NCI-H526 (cell line): ENCODE measurements at places on chromosomes 13 and 19.
A peak's percentile ranks its signal among the peaks of the same experiment; 100 is the strongest.

- DNase-seq = no peak
Observed at GRCh38 chr19:33514885-33515551, 6.6 kb downstream of the PEPD start.

DNA sequence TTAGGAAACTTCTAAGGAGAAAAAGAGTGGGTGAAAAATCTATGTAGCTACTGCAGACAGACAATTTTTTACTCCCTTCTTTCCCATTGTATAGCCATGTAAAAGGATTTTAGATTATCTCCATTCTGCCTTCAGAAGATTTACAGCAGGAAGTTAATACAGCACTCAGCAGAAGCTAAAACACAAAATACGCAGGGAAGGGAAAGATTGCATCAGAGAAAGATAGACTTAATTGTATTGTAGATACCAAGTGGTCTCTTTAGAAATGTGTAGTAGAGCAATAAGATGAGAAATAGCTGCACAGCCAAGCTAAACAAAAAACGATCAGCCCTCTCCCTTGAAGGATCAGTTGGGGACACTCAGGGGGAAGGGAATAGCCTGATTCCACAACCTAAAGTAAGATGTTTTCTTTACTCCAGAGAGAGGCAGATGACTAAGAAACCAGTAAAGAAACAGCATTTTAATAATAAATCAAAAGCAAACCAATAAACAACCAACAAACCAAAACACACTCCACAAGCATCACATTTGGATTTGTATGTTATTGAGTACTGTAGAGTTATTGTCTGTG lies 236.7 kb upstream of the SLITRK1 start:
- DNase-seq = no peak

- DNase-seq = no peak
Observed at GRCh38 chr13:27110056-27110746, 61.4 kb downstream of the USP12 start.

DNA sequence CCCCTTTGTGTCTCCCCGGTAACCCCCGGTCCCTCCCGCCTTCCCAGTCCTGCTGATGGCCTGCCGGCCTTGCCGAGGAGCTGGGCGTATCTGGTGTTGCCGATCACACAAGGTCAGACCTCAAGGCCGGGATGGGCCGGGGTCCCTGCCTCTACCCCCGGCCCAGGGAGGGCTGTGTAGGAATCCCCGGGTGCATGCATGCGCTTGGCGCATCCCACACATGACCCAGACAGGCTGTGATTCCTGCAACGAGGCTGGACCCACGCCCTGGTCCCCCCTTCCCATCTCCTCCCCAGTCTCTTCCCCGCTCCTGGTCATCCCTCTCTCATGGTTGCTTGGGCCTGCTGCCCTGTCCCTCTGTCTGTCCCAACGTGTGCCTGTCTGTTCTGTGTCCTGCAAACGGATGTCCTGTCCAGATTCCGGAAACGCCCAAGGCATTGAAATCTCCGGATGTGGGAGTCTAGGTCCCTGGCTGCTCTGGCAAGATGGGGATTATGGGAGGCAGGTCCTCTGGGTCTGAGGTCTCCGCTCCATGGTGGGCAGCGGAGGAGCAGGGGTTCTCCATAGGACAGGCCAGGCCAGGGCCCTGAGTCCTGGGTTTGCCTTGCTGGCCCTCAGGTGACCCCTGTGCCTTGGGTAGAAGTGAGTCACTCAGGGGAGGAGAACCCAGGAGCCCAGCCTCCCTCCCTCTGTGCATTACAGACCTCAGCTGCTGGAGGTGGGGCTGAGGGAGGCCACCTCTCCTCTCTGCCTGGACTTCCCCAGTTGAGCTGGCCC lies 1.6 kb downstream of the PKN1 start:
- DNase-seq = no peak

DNA sequence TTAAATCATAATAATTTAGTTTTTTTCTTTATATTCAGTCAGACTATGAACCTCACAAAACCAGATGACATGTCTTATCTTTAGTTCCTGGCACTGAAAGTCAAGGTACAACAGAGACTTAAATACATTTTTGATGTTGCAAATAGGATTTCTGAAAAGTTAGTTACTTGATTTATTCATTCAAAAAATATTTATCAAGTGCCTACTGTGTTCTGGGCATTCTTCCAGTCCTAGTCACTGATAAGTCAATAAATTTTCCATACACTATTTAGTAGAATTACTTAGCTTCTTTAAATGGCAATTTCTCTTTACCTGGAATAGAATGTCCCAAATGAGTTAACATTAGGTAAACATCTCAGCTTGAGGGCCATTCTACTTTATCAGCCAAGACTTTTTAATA lies 938.3 kb upstream of the PCDH9 start:
- DNase-seq = no peak

GRCh38 chr13:93397619-93398018 lies 171.0 kb downstream of the GPC6 start:
- no peak for DNase-seq

GRCh38 chr13:82797876-82798275 lies 1084.4 kb downstream of the SLITRK1 start:
- no peak for DNase-seq

- no peak for DNase-seq
Observed at GRCh38 chr19:3976495-3977241, 5.8 kb upstream of the DAPK3 start.

- no peak for DNase-seq
Observed at GRCh38 chr19:41376998-41377365, 649 bp downstream of the TMEM91 start.

GRCh38 chr19:34667349-34668076 lies 9.4 kb downstream of the SCGB2B2 start:
- peak; percentile 41 for DNase-seq

- DNase-seq = peak; percentile 87
Observed at GRCh38 chr13:50357586-50358118, 342.4 kb downstream of the KCNRG start.

- DNase-seq = no peak
Observed at GRCh38 chr13:24168392-24168750, 7.9 kb downstream of the SPATA13 start.

DNA sequence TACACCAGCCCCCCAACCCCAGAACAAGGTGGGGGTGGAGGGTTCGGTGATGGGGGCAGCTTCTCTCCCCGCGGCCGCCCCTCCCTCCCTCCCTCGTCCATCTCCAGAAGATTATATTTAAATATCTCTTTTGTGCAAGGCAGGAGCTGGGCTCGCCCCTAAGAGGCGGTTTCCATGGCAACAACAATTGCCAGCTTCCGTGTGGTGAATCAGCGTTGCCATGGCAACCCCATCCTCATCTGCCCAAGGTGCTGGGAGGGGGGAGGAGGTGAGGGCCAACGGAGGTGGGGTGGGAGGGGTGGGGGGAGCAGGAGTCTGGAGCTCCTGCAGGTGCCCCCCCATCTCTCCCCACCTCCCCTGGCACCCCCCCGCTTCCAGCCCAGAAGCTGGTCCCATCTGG lies 46.4 kb downstream of the CELF5 start:
- no peak for DNase-seq

GRCh38 chr13:110524541-110525257 lies 36.8 kb downstream of the RAB20 start:
- DNase-seq = peak; percentile 24
